ENCODE measurements at places on chromosomes 3 and 15. TPM values are rescaled to one million over a fixed set of nuclear protein-coding genes. Genes with fewer than 3 reads are reported as not detected.

- H3K4me3 ChIP-seq = no peak overlapping the region
- no peaks in the 10 kb centered on the region for H3K27me3 ChIP-seq
- H3K4me1 ChIP-seq = no peaks in the 10 kb centered on the region
- no peak overlapping the region for H3K27ac ChIP-seq
- no peaks in the 10 kb centered on the region for H3K36me3 ChIP-seq
Measured at GRCh38 chr3:9955067-9955502, 2.9 kb upstream of the PRRT3 start.

DNA sequence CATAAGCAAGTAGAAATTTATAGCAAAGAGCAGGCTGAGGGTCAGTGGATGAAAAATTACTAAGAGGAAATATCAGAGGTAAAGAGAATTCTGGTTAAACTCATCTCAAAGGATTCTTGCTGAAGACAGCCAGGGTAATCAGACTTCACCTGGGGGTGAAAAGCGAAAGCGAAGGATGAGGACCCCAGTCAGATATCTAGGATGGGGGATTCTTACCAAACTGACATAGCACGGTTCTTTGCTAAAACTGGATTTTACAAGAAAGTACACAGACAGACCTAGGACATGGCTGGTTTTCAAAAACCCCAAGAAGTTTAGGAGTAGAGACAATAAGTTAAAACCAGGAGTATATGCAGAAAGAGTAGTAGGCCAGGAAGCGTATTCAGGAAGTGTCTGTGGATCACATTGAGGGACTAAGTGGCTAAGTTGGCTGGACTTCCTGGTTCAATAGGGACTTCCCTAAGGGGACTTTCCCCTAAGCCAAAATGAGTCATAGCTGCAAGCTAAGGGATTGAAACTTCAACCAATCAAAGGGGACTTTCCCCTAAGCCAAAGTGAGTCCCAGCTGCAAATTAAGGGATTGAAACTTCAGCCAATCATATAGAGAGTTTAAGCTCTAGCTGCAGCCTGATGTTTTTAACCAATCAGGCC is 2.4 kb upstream of the CFAP91 start:
- no peak overlapping the region for H3K4me3 ChIP-seq
- H3K27ac ChIP-seq = no peak overlapping the region
- no peaks in the 10 kb centered on the region for H3K36me3 ChIP-seq
- H3K4me1 ChIP-seq = no peaks in the 10 kb centered on the region
- H3K27me3 ChIP-seq = no peaks in the 10 kb centered on the region

- H3K4me3 ChIP-seq = no peak overlapping the region
- no peak overlapping the region for H3K27ac ChIP-seq
- no peaks in the 10 kb centered on the region for H3K36me3 ChIP-seq
- no peaks in the 10 kb centered on the region for H3K4me1 ChIP-seq
- no peak for DNase-seq
- H3K27me3 ChIP-seq = no peaks in the 10 kb centered on the region
Measured at GRCh38 chr3:64681827-64682226, 6.0 kb downstream of the ADAMTS9 start.

GRCh38 chr3:31918179-31919150 is 62.6 kb downstream of the OSBPL10 start:
- H3K27ac ChIP-seq = no peak overlapping the region
- H3K27me3 ChIP-seq = no peaks in the 10 kb centered on the region
- no peak overlapping the region for H3K4me3 ChIP-seq
- H3K36me3 ChIP-seq = no peaks in the 10 kb centered on the region

- no peak overlapping the region for H3K4me3 ChIP-seq
- no peaks in the 10 kb centered on the region for H3K27me3 ChIP-seq
- H3K27ac ChIP-seq = no peak overlapping the region
- no peak for DNase-seq
Measured at GRCh38 chr3:156723182-156723619, 48.8 kb downstream of the TIPARP start.

- no peak overlapping the region for H3K27ac ChIP-seq
- H3K4me3 ChIP-seq = no peak overlapping the region
- no peaks in the 10 kb centered on the region for H3K27me3 ChIP-seq
- DNase-seq = no peak
- no peaks in the 10 kb centered on the region for H3K36me3 ChIP-seq
Measured at GRCh38 chr3:14879211-14879874, 60.6 kb downstream of the FGD5 start.

LRRC34 gene
- 0.75 TPM for total RNA-seq

COPS2 gene
- total RNA-seq = 34.7 TPM

ZMYND10 gene
- total RNA-seq = 1.3 TPM

SHQ1 gene
- 13.4 TPM for total RNA-seq

Measured in pancreas (tissue), 10 donors.